Fibroblast of gingiva (primary cell): ENCODE measurements at places on chromosomes 13 and 19.

DNA sequence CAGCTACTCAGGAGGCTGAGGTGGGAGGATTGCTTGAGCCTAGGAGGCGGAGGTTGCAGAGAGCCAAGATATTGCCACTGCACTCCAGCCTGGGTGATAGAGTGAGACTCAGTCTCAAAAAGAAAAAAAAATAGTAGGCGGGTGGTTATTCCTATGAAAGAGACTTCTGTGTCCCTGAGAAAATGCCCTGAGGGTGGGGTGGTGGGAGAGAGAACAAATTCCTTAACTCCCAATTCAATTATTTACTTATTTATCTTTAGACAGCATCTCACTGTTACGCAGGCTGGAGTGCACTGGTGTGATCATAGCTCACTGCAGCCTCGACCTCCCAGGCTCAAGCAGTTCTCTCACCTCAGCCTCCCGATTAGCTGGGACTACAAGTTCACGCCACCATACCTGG, 10.3 kb upstream of the EEF2 start:
- DNase-seq, result no peak

GRCh38 chr13:49711218-49711863, 20.1 kb upstream of the EBPL start:
- DNase-seq, result peak; percentile 87

DNA sequence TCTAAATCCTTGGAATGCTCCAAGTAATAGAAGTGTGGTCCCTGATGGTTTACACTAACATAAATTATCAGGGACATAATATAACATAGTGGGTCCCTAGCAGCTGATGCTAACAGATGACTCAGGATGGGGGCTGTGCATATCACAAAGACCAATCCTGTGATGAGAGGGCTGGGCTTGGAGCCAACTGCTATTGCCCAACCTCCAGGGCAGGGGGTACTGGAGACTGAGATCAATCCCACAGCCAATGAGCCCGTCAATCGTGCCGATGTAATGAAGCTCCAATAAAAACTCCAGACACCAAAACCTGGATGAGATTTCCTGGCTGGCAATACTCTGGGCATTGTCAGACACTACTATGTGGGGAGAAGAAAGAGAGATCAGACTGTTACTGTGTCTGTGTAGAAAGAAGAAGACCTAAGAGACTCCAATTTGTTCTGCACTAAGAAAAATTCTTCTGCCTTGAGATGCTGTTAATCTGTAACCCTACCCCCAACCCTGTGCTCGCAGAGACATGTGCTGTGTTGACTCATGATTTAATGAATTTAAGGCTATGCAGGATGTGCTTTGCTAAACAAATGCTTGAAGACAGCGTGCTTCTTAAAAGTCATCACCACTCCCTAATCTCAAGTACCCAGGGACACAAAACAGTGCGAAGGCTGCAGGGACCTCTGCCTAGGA, 33.4 kb downstream of the ABCC4 start:
- DNase-seq, result peak; percentile 80

GRCh38 chr19:46226438-46226973, 3.0 kb upstream of the IGFL1 start:
- no peak for DNase-seq

DNA sequence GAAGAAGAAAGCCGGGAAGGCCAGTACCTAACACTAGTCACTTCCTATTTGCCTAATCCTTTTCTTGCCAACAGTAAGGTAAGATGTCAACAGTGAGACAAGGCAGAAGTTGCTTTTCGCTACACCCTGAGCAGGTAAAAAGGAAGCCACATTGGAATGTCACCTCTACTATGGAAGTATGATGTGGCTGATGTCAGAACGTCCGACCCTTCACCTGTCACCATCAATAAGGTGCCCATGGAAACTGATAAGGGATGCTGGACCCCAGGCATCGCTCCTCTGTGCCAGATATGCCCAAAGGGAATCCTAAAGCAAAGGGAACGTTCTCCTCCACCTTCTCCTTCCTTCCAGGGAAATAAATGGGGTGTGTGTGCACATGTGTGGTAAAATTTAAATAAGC, 34.3 kb downstream of the COL4A1 start:
- no peak for DNase-seq

DNA sequence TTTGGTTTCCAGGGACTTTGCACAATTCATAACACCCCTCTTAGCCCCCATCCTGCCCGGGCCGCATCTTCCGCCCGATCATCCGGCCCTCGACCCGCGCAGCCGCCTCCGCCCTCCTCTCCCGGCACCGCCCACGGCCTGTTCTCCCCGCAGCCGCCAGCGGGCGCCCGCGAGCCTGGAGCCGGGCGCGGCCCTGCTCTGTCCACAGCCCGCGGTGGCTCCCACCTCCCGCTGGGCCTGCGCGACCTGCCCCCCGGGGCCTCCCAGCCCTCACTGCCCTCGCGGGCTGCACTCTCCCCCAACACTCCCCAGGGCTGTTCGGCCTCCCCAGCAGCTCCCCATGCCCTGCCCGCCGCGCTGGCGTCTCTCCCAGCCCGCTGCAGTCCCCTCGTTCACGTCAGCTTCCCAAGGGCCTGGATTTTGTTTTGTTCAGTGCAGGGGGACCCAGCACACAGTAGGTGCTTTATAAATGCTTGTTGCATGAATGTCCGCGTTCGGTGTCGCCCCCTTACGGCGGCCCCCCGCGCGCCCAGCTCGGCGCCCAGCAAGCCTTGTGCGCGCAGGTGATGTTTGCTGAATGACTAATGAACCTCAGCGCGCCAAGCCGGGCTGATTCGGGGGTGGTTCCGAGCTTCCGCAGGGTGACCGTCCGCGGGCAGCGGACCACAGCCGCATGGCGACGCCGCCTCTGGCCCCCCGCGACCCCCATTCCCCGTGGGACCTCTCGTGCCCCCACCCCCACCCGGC, 4.6 kb upstream of the APC2 start:
- peak; percentile 26 for DNase-seq

GRCh38 chr13:102293723-102294122, 108.1 kb downstream of the FGF14 start:
- DNase-seq, result no peak

DNA sequence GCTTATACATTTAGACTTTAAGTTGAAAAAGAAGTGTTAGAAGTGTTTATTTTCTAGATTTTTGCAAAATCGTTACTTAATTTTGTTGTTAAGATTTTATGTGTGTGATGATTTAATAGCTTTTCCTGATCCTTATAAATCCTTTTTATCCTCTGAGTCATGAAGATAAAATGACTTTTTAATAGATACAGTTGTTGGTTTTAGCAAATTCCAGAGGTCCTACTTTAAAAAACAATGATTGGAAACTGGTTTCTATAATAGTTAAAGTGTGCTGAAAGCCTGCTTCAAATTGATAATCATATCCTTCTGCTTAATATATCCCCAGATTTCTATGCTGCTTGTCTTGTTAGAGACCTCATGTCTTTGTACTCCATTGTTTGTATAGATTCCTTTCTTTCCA, 39.0 kb downstream of the RNASEH2B start:
- DNase-seq, result no peak

- DNase-seq, result no peak
These were observed 558 bp downstream of the MZT1 start for GRCh38 chr13:72726726-72727416.

GRCh38 chr13:98532254-98532653, 44.7 kb downstream of the STK24 start:
- DNase-seq, result no peak

GRCh38 chr19:33578697-33579096, 43.1 kb upstream of the CHST8 start:
- DNase-seq, result no peak

GRCh38 chr13:44373601-44374347, at the start of gene SERP2:
Gene SERP2, plus strand, starts transcription at chr13:44373824. Its CDS starts 202 bp downstream, at chr13:44374026.
- no peak for DNase-seq

- DNase-seq, result peak; percentile 71
These were observed 16.4 kb upstream of the ALOX5AP start for GRCh38 chr13:30718661-30719524.

- DNase-seq, result no peak
These were observed 123.4 kb downstream of the OLFM4 start for GRCh38 chr13:53152057-53152421.

DNA sequence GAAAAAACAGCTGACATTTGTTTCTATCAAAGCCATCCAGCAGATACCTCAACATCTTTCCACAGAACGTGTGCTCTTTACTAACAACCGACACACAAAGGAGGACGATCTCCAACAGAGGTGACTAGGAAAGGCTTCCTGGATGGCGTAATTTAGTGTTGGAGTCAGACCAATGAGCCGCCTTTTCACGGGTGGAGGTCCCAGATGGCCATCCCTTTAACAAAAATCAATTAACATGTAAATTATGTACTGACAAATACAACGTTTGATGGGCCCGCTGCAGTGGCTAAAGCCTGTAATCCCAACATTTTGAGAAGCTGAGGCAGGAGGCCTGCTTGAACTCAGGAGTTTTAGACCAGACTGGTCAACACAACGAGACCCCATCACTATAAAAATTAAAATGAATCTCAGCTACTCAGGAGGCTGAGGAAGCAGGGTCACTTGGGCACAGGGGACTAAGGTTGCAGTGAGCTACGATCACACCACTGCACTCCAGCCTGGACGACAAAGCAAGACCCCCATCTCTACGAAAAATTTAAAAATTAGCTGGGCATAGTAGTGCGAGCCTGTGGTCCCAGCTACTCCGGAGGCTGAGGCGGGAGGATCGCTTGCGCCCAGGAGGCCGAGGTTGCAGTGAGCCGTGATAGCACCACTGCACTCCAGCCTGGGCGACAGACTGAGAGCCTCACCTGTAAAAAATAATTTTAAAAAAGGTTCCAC, 1.2 kb upstream of the DPY19L3 start:
- no peak for DNase-seq

- DNase-seq, result peak; percentile 20
These were observed 528.2 kb downstream of the LMO7 start for GRCh38 chr13:76164290-76164689.

- no peak for DNase-seq
These were observed 21.2 kb upstream of the SLC7A10 start for GRCh38 chr19:33246709-33247440.

DNA sequence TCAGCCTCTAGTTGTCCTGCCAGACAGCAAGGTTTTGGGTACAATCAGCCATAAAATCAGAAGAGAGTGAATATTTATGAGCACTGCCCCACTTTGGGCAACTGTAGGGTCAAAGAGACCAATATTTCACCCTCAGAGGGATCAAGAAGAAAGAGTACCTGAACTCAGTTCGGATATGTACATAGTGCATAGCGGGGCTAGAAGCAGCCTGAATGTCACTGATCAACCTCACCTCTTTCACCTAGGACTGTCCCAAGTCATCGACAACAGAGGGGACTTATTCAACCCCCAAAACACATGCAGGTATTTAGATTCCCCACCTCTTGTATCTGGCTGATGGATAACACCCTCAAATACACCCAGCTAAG, 446.9 kb downstream of the COG6 start:
- DNase-seq, result no peak

GRCh38 chr19:2167896-2168618, 4.3 kb downstream of the DOT1L start:
- DNase-seq, result peak; percentile 53

DNA sequence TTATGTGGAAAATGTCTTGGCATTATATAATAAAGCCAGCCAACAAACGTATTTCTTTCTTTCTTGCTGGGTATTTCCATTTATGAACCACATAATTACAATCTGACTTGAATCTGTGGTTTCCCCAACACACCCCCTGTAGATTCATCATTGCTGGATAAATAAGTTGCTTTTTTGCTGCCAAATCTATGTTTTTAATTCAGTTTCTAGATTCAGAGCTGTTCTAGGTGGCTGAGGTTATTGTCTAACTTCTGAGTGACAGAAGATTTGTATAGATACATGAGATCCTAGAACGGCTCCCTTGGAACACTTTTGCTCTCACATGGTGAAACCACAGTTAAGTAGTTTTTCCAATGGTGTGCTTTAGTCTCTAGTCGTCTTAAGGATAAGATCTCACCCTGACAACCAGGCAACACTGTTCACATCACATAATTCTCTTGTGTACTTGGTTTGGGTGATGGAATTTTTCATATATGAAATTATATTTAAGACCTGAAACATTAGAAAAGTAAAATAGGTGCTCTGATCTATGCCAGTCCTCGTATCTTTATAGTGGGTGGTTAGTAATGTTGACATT, 239.1 kb downstream of the KLF12 start:
- DNase-seq, result no peak

DNA sequence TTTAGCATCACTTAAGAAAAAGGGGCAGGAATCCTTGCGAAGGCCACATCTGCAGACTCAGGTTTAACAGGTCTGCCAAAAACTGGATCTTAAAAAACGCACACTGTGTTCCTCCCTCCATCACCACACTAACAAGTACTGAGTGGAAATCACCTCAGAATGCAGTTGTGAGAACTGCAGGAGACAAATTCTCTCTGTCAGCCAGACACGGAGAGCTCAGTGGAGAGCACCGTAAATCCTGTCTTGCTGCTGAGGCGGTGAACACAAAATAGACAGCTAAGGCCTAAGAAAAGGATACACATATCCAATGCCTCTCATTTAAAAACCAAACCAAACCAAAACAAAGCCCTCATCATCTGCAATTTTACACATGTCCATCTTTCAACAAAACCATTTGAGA, 1287.6 kb downstream of the EFNB2 start:
- DNase-seq, result no peak

DNA sequence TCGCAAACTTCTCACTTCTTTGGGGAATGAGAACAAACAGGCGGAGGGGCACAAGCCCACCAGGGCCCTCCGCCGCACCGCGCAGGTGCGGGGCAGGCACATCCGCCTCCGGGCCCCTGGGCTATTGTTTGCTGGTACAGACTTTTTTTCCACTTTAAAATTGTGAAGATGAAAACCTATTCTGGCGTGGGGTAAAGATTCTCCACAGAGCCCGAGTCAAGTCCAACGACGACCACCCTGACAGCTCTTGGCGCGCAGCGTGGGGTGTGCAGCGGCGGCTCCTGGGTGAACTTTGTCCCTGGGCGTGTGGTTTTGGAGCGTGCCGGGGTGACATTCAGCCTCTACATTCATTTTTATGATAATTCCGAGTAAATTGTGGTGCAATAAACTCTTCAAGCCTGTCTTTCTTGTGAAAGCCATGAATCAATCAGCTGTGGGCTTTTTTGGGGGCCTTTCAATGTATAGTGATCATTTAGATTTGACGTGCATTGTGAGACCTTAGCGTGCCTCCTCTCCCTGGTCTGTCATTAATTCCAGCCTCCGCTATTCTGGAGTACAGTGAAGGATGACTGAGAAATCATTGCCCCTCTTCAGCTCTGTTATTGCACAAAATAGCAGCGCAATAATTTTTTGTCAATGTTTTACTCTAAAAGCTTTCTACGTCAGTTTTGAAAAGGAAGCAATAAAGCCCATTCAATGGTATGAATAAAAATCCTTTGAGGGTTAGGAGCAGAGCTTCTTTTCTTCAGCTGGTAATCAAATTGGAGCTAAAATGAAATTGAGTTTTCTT, 90.0 kb downstream of the TEX29 start:
- DNase-seq, result no peak

DNA sequence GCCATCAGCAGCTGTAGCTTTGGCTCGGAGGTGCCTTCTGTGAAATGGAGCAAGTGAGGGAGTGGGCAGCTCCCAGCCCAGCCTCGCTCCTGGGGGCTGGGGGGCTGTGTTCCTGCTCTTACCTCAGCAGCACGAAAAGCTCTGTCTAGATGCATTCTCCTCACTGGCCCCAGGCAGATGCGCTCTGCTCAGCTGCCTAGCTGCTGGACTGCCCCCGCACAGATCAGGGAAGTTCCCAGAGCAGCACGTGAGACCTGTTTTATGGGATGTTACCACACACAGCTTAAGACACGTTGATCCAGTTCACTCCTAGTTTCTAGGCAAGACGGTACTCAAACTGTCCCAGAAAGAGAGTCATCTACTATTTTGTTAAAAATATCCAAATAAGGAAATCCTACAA, 13.6 kb downstream of the LCP1 start:
- no peak for DNase-seq

- DNase-seq, result no peak
These were observed 92.1 kb downstream of the STARD13 start for GRCh38 chr13:33193428-33193974.
